Suppressor macrophage treated with lipopolysaccharide for 4 hours (primary cell): ENCODE measurements at places on chromosomes 7 and 10.
A peak's percentile ranks its signal among the peaks of the same experiment; 100 is the strongest.

GRCh38 chr10:13959443-13960359 lies 371.0 kb downstream of the FRMD4A start:
- DNase-seq = no peak

DNA sequence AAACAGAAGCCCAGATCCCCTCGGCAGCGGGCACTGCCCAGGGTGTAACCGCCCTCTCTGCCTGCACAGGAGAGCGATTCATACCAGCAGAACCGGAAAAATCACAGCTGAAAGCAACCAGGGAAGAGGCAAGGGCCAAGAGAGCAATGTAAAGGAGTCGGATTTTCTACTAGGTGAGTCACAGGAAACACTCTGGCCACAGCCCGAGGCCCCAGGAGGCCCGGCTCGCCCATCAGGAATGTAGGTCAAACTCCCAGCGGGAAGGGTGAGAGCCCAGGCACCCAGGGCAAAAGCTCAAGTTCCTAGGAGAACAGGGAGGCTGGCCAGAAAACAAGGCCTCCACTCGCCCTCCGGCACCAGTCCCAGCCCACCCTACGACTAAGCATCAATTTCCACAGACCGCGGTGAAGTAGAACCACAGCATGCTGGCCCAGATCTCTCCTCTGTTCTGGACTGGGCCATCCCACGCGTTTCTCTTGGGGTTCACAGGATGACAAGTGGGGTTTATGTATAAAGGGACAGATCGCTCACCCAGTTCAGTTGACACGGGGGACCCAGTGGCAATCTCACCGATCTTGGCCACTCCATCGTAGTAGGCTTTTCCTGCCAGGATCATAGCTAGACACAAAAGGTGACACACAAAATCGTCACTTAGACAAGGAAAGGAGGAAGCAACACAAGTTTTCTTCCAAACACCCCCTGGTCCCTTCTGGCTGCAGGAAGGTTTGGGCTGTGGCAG lies 46.2 kb downstream of the BAIAP2L1 start:
- no peak for DNase-seq

DNA sequence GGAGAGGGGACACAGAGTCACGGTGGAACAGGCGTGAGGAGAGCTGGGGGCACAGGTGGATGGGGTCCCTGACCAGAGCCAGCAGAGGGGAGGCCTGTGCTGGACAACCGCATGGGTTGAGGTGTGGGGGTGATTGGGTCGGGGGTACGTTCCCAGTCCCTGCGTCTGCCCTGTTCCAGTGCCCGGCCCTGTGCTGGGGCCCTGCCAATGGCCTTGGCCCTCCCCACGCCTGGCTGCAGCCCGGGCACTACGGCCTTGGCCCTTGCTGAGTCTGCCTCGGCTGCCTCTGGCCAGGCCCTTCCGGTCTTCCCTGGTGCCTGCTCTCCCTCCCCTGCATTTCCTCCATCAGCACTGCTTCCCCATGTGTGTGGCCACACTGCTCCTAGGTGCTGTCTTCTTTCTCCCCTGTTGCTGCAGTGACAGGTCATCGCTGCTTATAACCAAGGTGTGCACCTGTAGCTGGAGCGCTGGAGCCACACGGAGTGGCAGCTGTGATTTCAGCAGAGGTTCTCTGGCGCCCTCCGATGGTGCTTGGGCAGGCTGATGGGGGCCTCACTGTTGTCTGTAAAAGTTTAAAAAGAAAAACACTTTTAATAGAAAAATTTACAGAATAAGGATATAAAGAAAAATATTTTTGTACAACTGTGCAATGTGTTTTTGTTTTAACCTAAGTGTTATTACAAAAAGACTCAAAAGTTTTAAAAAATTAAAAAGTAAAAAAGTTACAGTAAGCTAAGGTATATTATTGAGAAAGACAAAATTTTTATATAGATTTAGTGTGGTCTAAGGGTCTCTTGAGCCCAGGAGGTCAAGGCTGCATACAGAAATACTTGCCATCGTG lies 45.2 kb upstream of the BHLHA15 start:
- DNase-seq = peak; percentile 59

DNA sequence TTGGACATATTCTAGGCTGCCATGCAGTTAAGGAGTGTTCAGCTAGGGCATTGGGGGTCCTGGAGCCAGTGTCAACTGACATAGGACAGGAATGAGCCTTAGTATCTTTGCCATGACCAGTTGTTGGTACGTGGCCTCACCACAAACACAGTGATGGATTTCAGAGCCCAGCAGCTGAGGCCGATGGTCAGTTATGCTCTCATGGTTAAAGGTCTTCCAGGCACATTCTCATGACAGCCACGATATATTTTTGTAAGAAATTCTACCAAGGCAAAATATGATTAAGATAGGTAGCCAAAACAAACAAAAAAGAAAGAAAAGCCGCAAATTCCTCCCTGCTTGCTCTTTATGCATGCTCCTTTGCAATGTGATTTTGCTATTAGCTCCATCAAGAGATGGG lies 47.8 kb downstream of the CDHR3 start:
- no peak for DNase-seq

- no peak for DNase-seq
Measured at GRCh38 chr7:140205600-140205999, 28.8 kb upstream of the KDM7A start.
